A549 treated with DMSO at 1 μM for 4 hours (cell line): ENCODE measurements at places on chromosomes 5 and 9. TPM values are rescaled to one million over a fixed set of nuclear protein-coding genes. Genes with fewer than 3 reads are reported as not detected.

CCNJL gene
- total RNA-seq = 11.2 to 14.0 TPM (median 12.4 TPM) in 5 replicates

SOX30 gene
- 0.03 to 0.05 TPM in 2 of 5 replicates, not detected in the others for total RNA-seq

TMEM215 gene
- total RNA-seq = not detected in 5 replicates

FOXB2 gene
- not detected in 5 replicates for total RNA-seq

TSSK1B gene
- not detected in 5 replicates for total RNA-seq

ARL10 gene
- 0.31 to 1.1 TPM (median 0.76 TPM) in 5 replicates for total RNA-seq

CKMT2 gene
- total RNA-seq = not detected in 5 replicates

MEIKIN gene
- total RNA-seq = not detected in 5 replicates

AIF1L gene
- 1.2 to 1.5 TPM (median 1.3 TPM) in 5 replicates for total RNA-seq

AGXT2 gene
- not detected in 5 replicates for total RNA-seq

MARCOL gene
- total RNA-seq = not detected in 5 replicates

PDE6A gene
- total RNA-seq = 0.11 to 0.18 TPM (median 0.14 TPM) in 5 replicates

PTPRD gene
- 0.09 to 0.56 TPM (median 0.36 TPM) in 5 replicates for total RNA-seq

KIF20A gene
- total RNA-seq = 43.0 to 53.6 TPM (median 47.9 TPM) in 5 replicates

PPP2R2B gene
- 0.13 to 0.16 TPM (median 0.15 TPM) in 4 of 5 replicates, not detected in the other for total RNA-seq

TERT gene
- total RNA-seq = 1.8 to 4.0 TPM (median 3.3 TPM) in 5 replicates

RRAGA gene
- total RNA-seq = 97.0 to 127 TPM (median 123 TPM) in 5 replicates

SNCAIP gene
- total RNA-seq = 0.04 to 0.09 TPM in 2 of 5 replicates, not detected in the others

C6 gene
- total RNA-seq = not detected in 5 replicates

SCAI gene
- 0.78 to 2.6 TPM (median 2.0 TPM) in 5 replicates for total RNA-seq

ARPC5L gene
- 61.1 to 81.9 TPM (median 68.6 TPM) in 5 replicates for total RNA-seq

SPATA31C1 gene
- not detected in 5 replicates for total RNA-seq

NDOR1 gene
- 12.5 to 19.9 TPM (median 19.0 TPM) in 5 replicates for total RNA-seq

C5orf52 gene
- not detected in 5 replicates for total RNA-seq

AFAP1L1 gene
- 4.7 to 6.7 TPM (median 5.7 TPM) in 5 replicates for total RNA-seq

KIF24 gene
- total RNA-seq = 3.5 to 4.2 TPM (median 3.6 TPM) in 5 replicates

FOXI1 gene
- not detected in 5 replicates for total RNA-seq

DBH gene
- not detected in 5 replicates for total RNA-seq

CORO2A gene
- total RNA-seq = 0.47 to 1.1 TPM (median 0.65 TPM) in 5 replicates

PCDHGB5 gene
- 2.3 to 2.7 TPM (median 2.6 TPM) in 5 replicates for total RNA-seq

NMUR2 gene
- total RNA-seq = 0.05 to 0.10 TPM (median 0.06 TPM) in 5 replicates

ROPN1L gene
- total RNA-seq = 1.00 to 2.9 TPM (median 2.1 TPM) in 5 replicates

LCN15 gene
- not detected in 5 replicates for total RNA-seq

CBY3 gene
- total RNA-seq = not detected in 5 replicates
